Suppressor macrophage treated with lipopolysaccharide for 4 hours (primary cell): ENCODE measurements at places on chromosomes 4 and X.

- DNase-seq: no peak
Measured at GRCh38 chr4:4233610-4234009, 6.9 kb upstream of the OTOP1 start.

GRCh38 chr4:180465364-180465763 is 1777.8 kb upstream of the TENM3 start:
- DNase-seq: no peak

GRCh38 chr4:39664828-39665731 is 26.4 kb upstream of the SMIM14 start:
- DNase-seq: no peak

DNA sequence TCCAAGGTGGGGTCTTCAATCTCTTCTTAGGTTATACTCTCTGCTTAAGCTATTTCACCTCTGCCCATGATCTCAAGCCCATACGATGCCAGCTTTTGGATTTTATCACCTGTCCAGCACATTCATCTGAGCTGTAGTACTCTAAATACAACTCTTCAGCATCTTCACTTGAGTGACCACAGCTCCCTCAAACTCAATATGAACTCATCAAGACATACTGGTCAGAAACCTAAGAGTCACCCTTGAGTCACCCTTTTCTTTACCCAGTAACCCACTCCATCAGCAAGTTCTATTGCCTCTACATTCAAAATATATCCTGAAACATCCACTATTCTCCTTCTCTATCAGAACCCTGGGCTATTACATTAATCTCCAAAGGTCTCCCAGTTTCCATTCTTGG is 69.4 kb downstream of the DCHS2 start:
- DNase-seq: no peak
